ENCODE measurements at places on chromosomes 1 and 21. TPM values are rescaled to one million over a fixed set of nuclear protein-coding genes. Genes with fewer than 3 reads are reported as not detected.

DNA sequence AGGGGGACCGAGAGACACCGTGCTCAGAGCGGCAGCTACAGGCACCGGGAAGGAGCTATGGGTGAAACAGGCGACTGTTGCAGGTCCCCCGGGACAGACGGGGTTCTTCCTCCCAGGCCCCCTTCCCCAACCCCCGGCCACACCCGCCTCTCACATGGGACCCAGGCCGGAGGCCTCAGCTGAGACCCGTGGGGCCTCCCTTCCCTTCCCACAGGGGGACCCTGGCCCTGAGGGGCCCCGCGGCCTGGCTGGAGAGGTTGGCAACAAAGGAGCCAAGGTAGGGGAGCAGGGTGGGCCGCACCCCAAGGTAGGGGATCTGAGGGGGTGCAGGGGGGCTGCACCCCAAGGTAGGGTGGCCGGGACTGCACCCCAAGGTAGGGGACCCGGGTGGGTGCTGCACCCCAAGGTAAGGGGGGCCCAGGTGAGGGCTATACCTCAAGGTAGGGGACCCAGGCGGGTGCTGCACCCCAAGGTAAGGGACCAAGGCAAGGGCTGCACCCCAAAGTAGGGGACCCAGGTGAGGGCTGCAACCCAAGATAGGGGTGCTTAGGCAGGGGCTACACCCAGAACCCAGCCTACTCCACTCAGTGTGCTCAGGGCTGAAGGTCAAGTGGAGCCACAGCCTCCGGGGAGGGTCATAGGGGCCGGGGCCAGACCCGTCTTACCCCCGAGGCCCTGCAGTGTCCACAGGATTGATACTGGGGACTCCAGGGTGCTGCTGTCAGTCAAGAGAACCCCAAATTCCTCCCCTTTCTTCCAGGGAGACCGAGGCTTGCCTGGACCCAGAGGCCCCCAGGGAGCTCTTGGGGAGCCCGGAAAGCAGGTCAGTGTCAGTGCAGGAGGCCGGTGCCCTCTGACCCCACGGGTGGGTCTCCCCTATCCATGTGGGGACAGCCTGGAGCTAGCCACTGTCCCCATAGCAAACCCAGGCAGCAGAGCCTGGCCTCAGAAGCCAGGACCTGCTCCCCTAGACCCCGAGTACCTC lies 22.7 kb downstream of the COL6A2 start:
- peak; percentile 42 for DNase-seq
- no peaks in the 10 kb centered on the region for H3K36me3 ChIP-seq
- no peaks in the 10 kb centered on the region for H3K4me1 ChIP-seq
- H3K27ac ChIP-seq = no peak overlapping the region

- H3K27ac ChIP-seq = no peak overlapping the region
- H3K4me1 ChIP-seq = peaks cover 6% of the 10 kb centered on the region
- H3K27me3 ChIP-seq = no peaks in the 10 kb centered on the region
- H3K4me3 ChIP-seq = no peak overlapping the region
- DNase-seq = no peak
These were observed 29.0 kb downstream of the PKP1 start for GRCh38 chr1:201312298-201312697.

DARS2 gene
- total RNA-seq = 14.3 TPM

- H3K36me3 ChIP-seq = peaks cover 4% of the 10 kb centered on the region
- no peak overlapping the region for H3K4me3 ChIP-seq
- H3K4me1 ChIP-seq = peaks cover 12% of the 10 kb centered on the region
- H3K27ac ChIP-seq = no peak overlapping the region
- H3K27me3 ChIP-seq = no peaks in the 10 kb centered on the region
These were observed 31.5 kb downstream of the TMCO1 start for GRCh38 chr1:165737196-165737595.

GRCh38 chr1:37807220-37807554 lies 403 bp upstream of the C1orf122 start:
- DNase-seq = no peak
- no peaks in the 10 kb centered on the region for H3K27me3 ChIP-seq
- H3K27ac ChIP-seq = peak overlapping the region; percentile 93
- H3K36me3 ChIP-seq = peaks cover 5% of the 10 kb centered on the region
- peak overlapping the region; percentile 88 for H3K4me3 ChIP-seq

GRCh38 chr1:2974701-2975301 lies 46.5 kb upstream of the ACTRT2 start:
- H3K4me3 ChIP-seq = no peak overlapping the region
- H3K4me1 ChIP-seq = no peaks in the 10 kb centered on the region
- peaks cover 10% of the 10 kb centered on the region for H3K27me3 ChIP-seq
- no peaks in the 10 kb centered on the region for H3K36me3 ChIP-seq

SPATA21 gene
- total RNA-seq = not detected

- no peak overlapping the region for H3K27ac ChIP-seq
- no peaks in the 10 kb centered on the region for H3K27me3 ChIP-seq
- no peak for DNase-seq
- no peak overlapping the region for H3K4me3 ChIP-seq
- no peaks in the 10 kb centered on the region for H3K36me3 ChIP-seq
- no peaks in the 10 kb centered on the region for H3K4me1 ChIP-seq
These were observed 210.0 kb downstream of the PLA2G4A start for GRCh38 chr1:187038784-187039183.

DNA sequence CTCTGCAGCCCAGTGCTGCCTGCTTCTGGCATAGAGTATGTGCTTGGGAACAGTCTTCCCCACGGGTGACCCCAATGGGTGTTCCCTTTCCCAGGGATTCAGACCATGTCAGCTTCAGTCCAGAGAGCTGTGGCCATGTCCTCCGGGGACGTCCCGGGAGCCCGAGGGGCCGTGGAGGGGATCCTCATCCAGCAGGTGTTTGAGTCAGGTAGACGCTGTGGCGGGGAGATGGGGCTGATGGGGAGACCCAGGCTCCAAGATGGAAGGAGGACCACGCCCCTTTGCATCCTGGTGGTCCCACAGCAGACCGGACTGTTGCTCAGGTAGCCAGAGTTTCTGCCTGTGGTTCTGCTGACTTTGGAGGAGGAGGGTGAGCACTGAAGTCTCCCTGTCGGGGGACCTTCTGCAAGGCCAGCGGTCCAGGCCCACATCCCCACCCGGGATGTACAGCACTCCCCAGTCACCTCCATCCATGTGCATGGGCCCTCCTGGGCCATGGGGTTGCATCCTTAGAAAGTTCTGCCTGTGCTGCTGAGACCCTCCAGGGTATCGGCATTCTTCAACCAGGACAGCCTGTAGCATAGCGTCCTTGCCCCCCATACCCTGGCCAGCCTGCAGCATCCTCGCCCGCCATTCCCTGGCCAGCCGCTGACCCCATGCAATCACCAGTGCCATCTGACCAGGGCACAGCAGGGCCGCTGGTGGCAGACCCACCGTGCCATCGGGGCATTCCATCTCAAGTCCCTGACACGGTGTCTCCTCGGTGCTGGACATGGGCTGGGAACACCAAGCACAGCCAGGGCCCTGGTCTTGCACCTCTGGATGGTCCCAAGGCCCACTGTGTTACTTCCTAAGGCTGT lies 2.8 kb downstream of the AIRE start:
- H3K36me3 ChIP-seq = no peaks in the 10 kb centered on the region
- no peak overlapping the region for H3K4me3 ChIP-seq
- peaks cover 4% of the 10 kb centered on the region for H3K27me3 ChIP-seq

- no peak overlapping the region for H3K27ac ChIP-seq
- no peak for DNase-seq
- H3K27me3 ChIP-seq = no peaks in the 10 kb centered on the region
- H3K4me3 ChIP-seq = no peak overlapping the region
These were observed 132.5 kb downstream of the ZNF326 start for GRCh38 chr1:90127288-90127953.

DNA sequence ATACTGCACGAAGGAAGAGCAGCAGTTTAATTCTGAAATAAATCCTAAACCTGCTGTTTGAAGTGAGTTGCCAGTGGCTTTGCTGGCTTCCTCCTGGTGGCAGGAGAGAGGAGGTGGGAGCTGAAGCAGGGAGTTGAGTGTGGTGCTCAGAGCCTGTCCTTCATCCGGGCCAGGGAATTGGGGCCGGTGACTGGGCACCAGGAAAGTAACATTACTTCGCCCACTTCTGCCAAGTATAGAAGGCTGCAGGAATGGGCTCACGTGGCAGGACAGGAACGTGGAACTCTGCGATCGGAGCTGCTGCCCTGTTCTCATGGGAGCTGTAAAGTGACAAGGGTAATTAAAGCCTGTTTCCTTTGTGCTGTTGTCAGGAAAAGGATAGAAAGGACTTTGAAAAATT lies 8.7 kb downstream of the TOR3A start:
- H3K4me3 ChIP-seq = no peak overlapping the region
- peaks cover 33% of the 10 kb centered on the region for H3K4me1 ChIP-seq
- peak; percentile 68 for DNase-seq
- peaks cover 10% of the 10 kb centered on the region for H3K36me3 ChIP-seq
- H3K27ac ChIP-seq = peak overlapping the region; percentile 79

GRCh38 chr1:153245466-153245865 lies 14.0 kb upstream of the LORICRIN start:
- H3K4me1 ChIP-seq = no peaks in the 10 kb centered on the region
- no peak overlapping the region for H3K4me3 ChIP-seq
- no peaks in the 10 kb centered on the region for H3K27me3 ChIP-seq
- no peak overlapping the region for H3K27ac ChIP-seq
- H3K36me3 ChIP-seq = no peaks in the 10 kb centered on the region
- DNase-seq = no peak

DNA sequence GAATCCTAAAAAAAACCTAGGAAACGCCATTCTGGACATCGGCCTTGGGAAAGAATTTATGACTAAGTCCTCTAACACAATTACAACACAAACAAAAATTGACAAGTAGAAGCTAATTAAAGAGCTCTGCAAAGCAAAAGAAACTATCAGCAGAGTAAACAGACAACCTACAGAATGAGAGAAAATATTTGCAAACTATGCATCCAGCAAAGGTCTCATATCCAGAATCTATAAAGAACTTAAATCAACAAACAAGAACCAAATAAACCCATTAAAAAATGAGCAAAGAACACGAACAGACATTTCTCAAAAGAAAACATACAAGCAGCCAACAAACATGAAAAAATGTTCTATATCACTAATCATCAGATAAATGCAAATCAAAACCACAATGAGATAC lies 58.6 kb downstream of the PTGFR start:
- DNase-seq = no peak
- H3K27me3 ChIP-seq = no peaks in the 10 kb centered on the region
- H3K27ac ChIP-seq = no peak overlapping the region
- no peaks in the 10 kb centered on the region for H3K4me1 ChIP-seq
- H3K36me3 ChIP-seq = no peaks in the 10 kb centered on the region

GIPC2 gene
- total RNA-seq = 1.2 TPM

GRCh38 chr1:51667561-51667960 lies 50.7 kb downstream of the OSBPL9 start:
- DNase-seq = no peak
- peaks cover 8% of the 10 kb centered on the region for H3K36me3 ChIP-seq
- peak overlapping the region; percentile 75 for H3K27ac ChIP-seq

CLCA1 gene
- total RNA-seq = not detected

- peak overlapping the region; percentile 31 for H3K27ac ChIP-seq
- H3K36me3 ChIP-seq = no peaks in the 10 kb centered on the region
- H3K4me1 ChIP-seq = peaks cover 15% of the 10 kb centered on the region
- no peak overlapping the region for H3K4me3 ChIP-seq
- no peaks in the 10 kb centered on the region for H3K27me3 ChIP-seq
- no peak for DNase-seq
These were observed 57.1 kb downstream of the DDAH1 start for GRCh38 chr1:85407746-85408377.

- no peak for DNase-seq
- H3K36me3 ChIP-seq = no peaks in the 10 kb centered on the region
- no peak overlapping the region for H3K4me3 ChIP-seq
These were observed 40.6 kb downstream of the SELL start for GRCh38 chr1:169670836-169671235.

DNA sequence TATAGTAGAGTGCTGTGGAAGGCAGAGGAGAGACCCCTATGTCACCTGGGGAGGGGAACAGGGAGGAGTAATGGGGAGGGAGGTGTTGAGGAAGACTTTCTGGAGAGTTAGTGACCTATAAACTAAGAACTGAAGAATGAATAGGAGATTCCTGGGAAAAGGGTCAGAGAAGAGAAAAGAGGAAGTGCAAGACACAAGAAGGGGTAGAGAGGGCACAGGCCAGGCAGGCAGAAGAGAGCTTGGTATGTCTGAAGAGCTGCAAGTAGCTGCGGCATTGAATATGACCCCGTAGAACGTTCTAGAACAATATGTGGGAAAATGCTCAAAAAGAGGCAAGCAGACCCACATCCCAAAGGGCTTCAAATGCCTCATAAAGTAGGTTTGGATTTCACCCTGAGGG lies 361.2 kb downstream of the PRDM2 start:
- no peaks in the 10 kb centered on the region for H3K27me3 ChIP-seq
- no peaks in the 10 kb centered on the region for H3K36me3 ChIP-seq
- no peak for DNase-seq
- H3K4me1 ChIP-seq = no peaks in the 10 kb centered on the region
- no peak overlapping the region for H3K27ac ChIP-seq

DNA sequence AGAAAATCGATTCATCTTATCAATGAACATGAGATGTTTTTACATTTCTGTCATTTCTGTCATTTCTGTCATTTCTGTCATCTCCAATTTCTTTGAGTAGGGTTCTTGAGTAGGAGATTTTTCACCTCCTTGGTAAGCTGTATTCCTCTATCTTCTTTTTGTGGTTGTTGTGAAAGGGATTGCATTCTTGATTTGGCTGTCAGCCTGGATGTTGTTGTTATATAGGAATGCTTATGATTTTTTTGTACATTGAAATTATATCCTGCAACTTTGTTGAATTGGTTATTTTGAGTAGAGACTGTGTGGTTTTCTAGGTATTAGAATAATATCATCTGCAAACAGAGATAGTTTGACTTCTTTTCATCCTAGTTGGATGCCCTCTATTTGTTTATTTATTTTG lies 1233.7 kb downstream of the PLA2G4A start:
- no peak overlapping the region for H3K27ac ChIP-seq
- H3K4me3 ChIP-seq = no peak overlapping the region
- H3K36me3 ChIP-seq = no peaks in the 10 kb centered on the region
- DNase-seq = no peak
- no peaks in the 10 kb centered on the region for H3K27me3 ChIP-seq

LRRC53 gene
- total RNA-seq = not detected

DNA sequence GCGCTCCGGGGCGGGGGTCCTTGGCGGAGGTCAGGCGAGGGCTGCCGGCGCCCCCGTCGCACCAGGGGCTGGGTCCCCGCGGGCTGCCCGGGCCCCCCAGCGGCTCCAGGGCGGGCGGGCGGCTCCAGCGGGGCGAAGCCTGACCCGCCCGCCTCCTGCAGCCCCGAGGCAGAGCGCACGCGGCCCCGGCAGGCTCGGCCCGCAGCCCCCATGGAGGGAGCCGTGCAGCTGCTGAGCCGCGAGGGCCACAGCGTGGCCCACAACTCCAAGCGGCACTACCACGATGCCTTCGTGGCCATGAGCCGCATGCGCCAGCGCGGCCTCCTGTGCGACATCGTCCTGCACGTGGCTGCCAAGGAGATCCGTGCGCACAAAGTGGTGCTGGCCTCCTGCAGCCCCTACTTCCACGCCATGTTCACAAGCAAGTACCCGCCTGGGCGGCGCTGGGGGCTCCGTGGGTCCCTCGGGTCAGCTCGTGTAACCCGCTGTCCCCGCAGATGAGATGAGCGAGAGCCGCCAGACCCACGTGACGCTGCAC lies 817 bp downstream of the KLHL17 start:
- DNase-seq = no peak
- H3K4me3 ChIP-seq = peak overlapping the region; percentile 86
- H3K27me3 ChIP-seq = no peaks in the 10 kb centered on the region
- H3K4me1 ChIP-seq = peaks cover 21% of the 10 kb centered on the region

- no peak overlapping the region for H3K27ac ChIP-seq
- H3K36me3 ChIP-seq = no peaks in the 10 kb centered on the region
- no peaks in the 10 kb centered on the region for H3K4me1 ChIP-seq
- DNase-seq = no peak
These were observed 12.6 kb downstream of the ELF3 start for GRCh38 chr1:202023001-202023433.
